Gastroesophageal sphincter (tissue), 4 donors: ENCODE measurements at places on chromosomes 6 and 20. TPM values are rescaled to one million over a fixed set of nuclear protein-coding genes. Genes with fewer than 3 reads are reported as not detected.

PHACTR3 gene
- total RNA-seq, result 0.81 TPM

SNHG17 gene
- 8.7 TPM for total RNA-seq

BTN1A1 gene
- total RNA-seq, result not detected

TMEM244 gene
- total RNA-seq, result not detected

FAM110A gene
- total RNA-seq, result 2.2 TPM

TMEM200A gene
- total RNA-seq, result 1.3 TPM

HLA-DRA gene
- total RNA-seq, result 43.6 TPM

PI3 gene
- 2.0 TPM for total RNA-seq

USP49 gene
- 1.9 TPM for total RNA-seq

PRKN gene
- 12.4 TPM for total RNA-seq

TBC1D32 gene
- 1.7 TPM for total RNA-seq

COL9A3 gene
- total RNA-seq, result 19.5 TPM

PACSIN1 gene
- not detected for total RNA-seq

PPIL6 gene
- total RNA-seq, result 2.0 TPM

SLC22A16 gene
- total RNA-seq, result 5.4 TPM

CD93 gene
- 20.4 TPM for total RNA-seq

ARFGEF3 gene
- total RNA-seq, result 1.3 TPM

CST4 gene
- total RNA-seq, result not detected

ADAM33 gene
- 74.3 TPM for total RNA-seq

PCK1 gene
- 0.16 TPM for total RNA-seq

FOXP4 gene
- 14.8 TPM for total RNA-seq

OPRM1 gene
- total RNA-seq, result 0.40 TPM

DPPA5 gene
- total RNA-seq, result not detected

CD40 gene
- 13.7 TPM for total RNA-seq

SPATA2 gene
- 7.2 TPM for total RNA-seq

COQ3 gene
- 3.2 TPM for total RNA-seq

TSBP1 gene
- not detected for total RNA-seq

KCNQ5 gene
- 3.4 TPM for total RNA-seq

BPIFB2 gene
- 0.15 TPM for total RNA-seq

IMPG1 gene
- total RNA-seq, result 0.42 TPM

SSTR4 gene
- not detected for total RNA-seq

SPAG4 gene
- 3.5 TPM for total RNA-seq

NUP153 gene
- total RNA-seq, result 28.8 TPM

MBOAT1 gene
- 3.9 TPM for total RNA-seq

FAM135A gene
- 27.3 TPM for total RNA-seq

DNMT3B gene
- total RNA-seq, result 2.3 TPM

EPB41L1 gene
- total RNA-seq, result 49.3 TPM

AVP gene
- not detected for total RNA-seq

CRISP3 gene
- 0.12 TPM for total RNA-seq
